AG08395 (cell line): ENCODE measurements at places on chromosomes 12 and 14.
A peak's percentile ranks its signal among the peaks of the same experiment; 100 is the strongest.

GRCh38 chr12:26131936-26132335, 7.1 kb upstream of the BHLHE41 start:
- no peak for DNase-seq

- DNase-seq = peak; percentile 17
Measured at GRCh38 chr12:100185361-100185894, 15.2 kb upstream of the ACTR6 start.

DNA sequence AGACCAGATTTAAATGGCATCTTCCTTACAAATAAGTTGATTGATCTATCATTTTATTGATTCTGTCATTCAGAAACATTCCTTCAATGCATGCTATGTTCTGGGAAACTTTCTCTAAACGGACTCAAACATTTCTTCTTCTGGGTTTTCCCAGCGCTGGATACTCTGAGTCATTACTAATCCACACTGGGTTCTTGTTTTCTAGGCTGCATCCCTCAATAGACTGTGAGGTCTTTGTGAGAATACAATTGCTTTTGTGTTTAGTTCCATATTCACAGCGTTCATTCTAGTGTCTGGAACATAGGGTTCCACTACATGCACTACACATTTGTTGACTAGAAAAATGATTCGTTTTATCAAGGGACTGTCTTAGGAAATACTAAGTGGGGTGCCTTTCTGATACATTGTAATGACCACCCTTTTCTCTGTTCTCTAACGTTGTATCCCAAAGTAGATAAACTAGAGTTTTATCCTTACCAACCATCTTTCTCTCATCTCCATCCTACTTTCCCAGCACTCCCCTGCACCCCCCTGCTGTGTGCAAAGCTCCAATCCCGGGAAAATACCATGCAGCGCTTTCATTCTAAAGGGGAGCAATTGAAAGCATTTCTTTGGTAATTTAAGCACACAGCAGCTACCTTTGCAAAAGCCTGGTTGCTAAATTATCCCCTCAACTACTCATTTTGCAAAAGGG, 878.7 kb downstream of the DIO2 start:
- DNase-seq = no peak

GRCh38 chr14:104245075-104245474, 106.7 kb downstream of the KIF26A start:
- no peak for DNase-seq

- DNase-seq = peak; percentile 54
Measured at GRCh38 chr12:54352891-54353874, 11.1 kb downstream of the GPR84 start.

GRCh38 chr14:23009939-23010726, at the start of gene C14orf93:
TSS of gene C14orf93 (minus strand) at chr14:23010143. CDS start at chr14:22999023, 11,120 bp downstream.
- peak; percentile 88 for DNase-seq

- no peak for DNase-seq
Measured at GRCh38 chr12:82682326-82682725, 4.4 kb upstream of the TMTC2 start.

- no peak for DNase-seq
Measured at GRCh38 chr12:3419558-3419957, 71.4 kb upstream of the PRMT8 start.
